Foreskin keratinocyte (primary cell): ENCODE measurements at places on chromosomes 7 and 10. TPM values are rescaled to one million over a fixed set of nuclear protein-coding genes. Genes with fewer than 3 reads are reported as not detected.

Gene CACNB2
- polyA plus RNA-seq = not detected in 2 replicates

Gene ZNF485
- 1.8 and 2.5 TPM in 2 replicates for polyA plus RNA-seq

Gene PIP
- polyA plus RNA-seq = not detected in 2 replicates

Gene SLC13A1
- not detected in 2 replicates for polyA plus RNA-seq

Gene VSTM2A
- not detected in 2 replicates for polyA plus RNA-seq

Gene SH2D4B
- 0.02 TPM in 1 of 2 replicates, not detected in the other for polyA plus RNA-seq

Gene GRID2IP
- 0.12 TPM in 1 of 2 replicates, not detected in the other for polyA plus RNA-seq

Gene CYP3A4
- polyA plus RNA-seq = not detected in 2 replicates

GRCh38 chr7:98282703-98283102 is 1.2 kb downstream of the BRI3 start:
- no peak for DNase-seq

DNA sequence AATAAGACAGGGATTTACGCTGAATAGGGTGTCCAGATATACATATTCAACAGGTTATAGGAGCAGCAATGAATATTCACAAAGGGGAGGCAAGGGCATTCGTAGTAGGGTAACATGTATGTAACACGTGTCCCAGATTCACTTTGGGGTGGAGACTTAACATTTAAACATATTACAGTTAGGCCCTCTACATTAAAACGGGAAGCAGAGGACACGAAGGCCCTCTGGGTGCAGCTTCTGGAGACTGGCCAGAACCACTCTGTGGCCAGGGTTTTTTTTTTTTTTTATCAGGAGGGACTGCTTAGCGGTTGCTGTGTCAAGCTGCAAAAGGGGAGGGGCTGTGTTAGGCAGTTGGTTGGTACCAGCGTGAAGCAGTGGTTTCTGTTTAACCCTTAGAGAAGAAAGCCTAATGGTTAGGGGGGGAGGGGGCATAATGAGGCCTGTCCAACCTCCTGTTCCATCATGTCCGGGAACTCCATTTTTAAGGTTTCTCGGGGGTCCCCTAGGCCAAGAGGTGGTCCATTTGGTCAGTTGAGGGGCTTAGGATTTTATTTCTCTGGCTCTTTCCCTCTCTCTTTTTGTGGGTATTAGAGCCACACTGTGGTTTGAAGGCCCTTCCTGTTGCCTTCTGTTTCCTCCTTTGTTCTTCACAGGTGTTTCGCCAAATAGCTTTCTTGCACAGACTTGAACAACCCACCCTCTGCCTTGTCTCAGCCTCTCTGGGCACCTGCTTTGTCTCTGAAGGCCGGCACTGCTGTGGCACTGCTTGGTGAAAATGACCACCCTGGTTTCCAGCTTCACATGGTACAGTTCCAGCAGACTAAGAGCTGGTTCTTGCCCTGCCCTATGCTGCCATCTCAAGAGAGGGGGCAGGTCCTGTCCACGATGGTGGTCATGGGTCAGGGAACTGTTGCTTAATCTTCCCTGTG is 26.4 kb downstream of the PRF1 start:
- peak; percentile 76 for DNase-seq

GRCh38 chr7:116588225-116588624 is 63.4 kb downstream of the CAV1 start:
- DNase-seq = no peak

GRCh38 chr10:88116481-88116880 is 253.1 kb downstream of the PTEN start:
- peak; percentile 56 for DNase-seq

DNA sequence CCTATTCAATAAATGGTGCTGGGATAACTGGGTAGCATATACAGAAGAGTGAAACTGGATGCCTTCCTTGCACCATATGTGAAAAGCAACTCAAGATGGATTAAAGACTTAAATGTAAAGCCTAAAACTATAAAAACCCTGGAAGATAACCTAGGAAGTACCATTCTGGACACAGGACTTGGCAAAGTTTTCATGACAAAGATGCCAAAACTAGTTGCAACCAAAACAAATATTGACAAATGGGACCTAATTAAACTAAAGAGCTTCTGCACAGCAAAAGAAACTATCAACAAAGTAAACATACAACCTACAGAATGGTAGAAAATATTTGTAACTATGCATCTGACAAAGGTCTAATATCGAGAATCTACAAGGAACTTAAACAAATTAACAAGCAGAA is 129.1 kb upstream of the CTBP2 start:
- DNase-seq = no peak

DNA sequence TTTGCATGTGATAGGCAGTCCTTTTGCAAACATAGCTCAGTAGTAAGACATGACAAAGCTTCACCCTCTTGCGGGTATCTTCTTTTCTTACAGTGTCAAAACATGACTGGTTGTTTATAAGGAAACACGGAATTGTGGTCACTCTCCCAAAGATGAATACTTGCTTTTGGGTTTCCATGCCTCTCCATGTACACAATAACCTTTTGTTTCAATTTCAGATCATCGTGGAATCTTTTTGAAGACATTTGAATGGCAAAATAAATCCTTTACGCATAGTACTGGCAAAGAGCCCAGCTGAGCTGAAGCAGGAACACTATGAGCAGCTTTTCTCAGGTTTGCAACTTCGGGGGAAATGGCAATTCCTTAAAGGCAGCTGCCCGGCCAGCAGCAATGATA is 156.8 kb upstream of the FRMD4A start:
- peak; percentile 60 for DNase-seq

DNA sequence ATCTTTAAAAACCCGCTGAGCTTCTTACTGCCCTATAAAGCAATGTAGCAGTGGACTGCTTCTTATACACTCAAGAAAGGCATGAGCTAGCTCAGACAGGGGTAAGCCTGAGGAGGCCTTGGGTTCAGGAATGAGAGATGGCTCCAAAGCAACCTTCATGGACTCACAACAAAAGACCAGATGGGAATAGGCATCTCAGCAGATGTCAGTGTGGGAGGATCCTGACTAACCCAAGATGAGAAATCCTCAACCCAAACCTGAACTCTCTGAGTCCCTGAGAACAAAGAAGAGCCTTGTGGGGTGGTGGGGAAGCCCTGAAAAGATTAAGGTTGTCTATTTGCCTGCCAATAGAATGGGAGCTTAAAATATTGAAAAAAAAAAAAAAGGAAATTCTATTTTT is 807.4 kb downstream of the KCNMA1 start:
- no peak for DNase-seq

DNA sequence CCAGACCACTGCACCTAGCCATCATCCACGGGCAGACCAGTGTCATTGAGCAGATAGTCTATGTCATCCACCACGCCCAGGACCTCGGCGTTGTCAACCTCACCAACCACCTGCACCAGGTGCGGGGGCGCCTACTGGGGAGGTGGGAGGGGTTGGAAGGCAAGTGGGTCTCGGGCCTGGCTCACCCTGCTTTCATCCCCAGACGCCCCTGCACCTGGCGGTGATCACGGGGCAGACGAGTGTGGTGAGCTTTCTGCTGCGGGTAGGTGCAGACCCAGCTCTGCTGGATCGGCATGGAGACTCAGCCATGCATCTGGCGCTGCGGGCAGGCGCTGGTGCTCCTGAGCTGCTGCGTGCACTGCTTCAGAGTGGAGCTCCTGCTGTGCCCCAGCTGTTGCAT is 4.6 kb downstream of the NFKB2 start:
- DNase-seq = no peak

DNA sequence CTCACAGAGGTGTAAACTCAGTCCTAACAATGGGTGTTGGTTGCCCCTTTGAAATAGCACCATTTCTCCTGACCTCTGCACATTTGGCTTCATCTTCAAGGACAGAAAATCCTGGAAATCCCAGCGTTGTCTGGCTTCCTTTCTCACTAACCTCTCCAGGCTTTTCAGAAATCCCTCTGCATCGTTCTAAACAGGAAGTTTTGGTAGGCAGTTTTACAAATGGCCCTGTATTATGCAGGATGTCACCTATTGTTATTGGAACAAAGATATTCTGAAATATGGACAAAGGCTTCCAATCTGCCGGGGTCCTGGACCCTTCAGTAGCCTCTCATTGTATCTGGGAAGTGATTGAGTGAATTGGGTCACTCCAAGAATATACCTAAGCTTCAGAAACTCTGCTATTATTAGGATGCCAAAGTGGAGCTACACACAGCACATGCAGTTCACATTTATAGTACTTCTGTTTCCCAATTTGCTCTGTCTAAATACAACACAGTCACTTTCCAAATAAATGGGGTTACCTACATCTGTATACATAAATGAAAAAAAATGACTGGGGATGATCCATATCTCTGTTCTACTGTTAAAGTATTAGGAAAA is 134.8 kb upstream of the KLF6 start:
- DNase-seq = no peak

DNA sequence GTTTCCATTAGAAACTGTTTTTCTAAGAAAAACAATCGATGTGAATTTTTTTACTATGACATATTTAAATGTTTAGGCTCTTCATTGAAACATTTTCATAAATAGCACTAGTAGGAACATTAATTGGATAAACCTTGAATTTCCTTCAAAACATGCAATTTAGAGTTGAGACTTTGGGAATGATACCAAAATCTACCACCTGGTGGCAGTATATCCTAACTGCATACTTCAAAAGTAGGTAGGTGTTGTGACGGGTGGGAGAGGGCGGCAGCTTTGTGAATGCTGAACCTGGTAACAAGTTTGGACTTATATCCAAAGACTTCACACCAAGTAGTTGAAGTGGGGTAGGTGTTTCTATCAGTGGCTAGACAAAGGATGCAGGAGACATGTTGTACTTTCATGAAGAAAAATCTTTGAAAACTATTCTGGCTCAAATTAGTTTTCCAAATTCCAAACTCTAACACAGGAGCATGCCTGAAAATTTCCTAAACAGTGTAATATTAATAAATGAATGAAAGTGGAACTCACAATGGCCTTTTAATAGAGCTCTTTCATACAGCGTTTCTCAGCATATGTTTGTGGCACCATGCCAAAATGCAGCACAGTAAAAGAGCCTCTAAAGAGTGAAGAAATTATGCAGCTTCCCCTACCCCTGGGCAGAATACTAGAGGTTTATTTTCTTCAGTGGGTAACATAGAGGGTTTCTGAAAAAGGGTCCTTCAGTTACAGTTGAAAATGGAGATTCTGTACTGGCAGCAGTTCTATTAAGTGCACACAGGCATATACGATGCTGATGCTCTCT is 201.0 kb upstream of the TPK1 start:
- peak; percentile 19 for DNase-seq

- DNase-seq = no peak
Observed at GRCh38 chr7:116468534-116468933, 31.0 kb upstream of the CAV2 start.

- no peak for DNase-seq
Observed at GRCh38 chr10:124520558-124521428, 59.2 kb downstream of the LHPP start.

GRCh38 chr10:74909670-74910069 is 83.3 kb downstream of the KAT6B start:
- DNase-seq = peak; percentile 32

GRCh38 chr7:36684954-36685353 is 39.3 kb downstream of the AOAH start:
- DNase-seq = no peak

DNA sequence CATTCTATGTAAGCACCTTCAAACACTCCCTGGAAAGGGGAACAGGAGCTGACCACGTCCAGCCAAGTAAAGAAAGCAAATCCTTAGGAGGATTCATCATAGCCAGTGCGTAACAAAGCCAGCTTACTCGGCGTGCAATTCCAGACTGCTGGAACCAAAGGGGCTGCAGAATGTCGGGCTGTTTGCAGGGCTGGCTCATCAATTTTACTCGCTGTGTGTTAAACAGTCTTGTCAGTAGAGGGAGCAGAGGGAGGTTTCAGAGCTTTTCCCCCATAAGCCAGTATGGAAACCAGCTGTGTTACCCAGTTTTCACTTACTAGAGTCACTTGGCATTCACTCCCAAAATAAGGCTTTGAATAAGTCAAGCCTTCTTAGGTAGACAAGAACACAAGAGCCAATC is 127.1 kb downstream of the KMT2E start:
- no peak for DNase-seq

- DNase-seq = peak; percentile 97
Observed at GRCh38 chr7:83684928-83685327, 36.0 kb upstream of the SEMA3E start.

GRCh38 chr10:30494558-30494957 is 60.6 kb downstream of the MAP3K8 start:
- no peak for DNase-seq

DNA sequence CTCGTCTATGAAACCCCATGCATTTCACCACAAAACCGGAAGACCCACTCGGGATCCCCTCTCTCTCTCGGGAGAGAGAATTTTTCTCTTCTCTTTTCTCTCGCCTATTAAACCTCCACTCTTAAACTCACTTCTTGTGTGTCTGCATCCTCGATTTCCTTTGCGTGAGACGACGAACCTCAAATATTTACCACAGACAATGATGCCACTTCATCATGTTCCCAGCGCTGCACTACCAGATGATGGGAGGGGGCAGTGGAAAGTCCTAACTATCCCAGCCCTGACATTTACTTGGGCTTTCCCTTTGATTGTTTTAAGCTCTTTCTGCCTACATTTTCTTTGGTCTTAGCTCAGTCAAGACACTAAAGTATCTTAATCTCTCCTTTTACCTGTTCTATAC is 906.7 kb downstream of the GRID1 start:
- no peak for DNase-seq

- DNase-seq = no peak
Observed at GRCh38 chr7:138661069-138661635, 40.0 kb downstream of the SVOPL start.

- no peak for DNase-seq
Observed at GRCh38 chr7:149720372-149721083, 52.9 kb downstream of the ZNF467 start.

DNA sequence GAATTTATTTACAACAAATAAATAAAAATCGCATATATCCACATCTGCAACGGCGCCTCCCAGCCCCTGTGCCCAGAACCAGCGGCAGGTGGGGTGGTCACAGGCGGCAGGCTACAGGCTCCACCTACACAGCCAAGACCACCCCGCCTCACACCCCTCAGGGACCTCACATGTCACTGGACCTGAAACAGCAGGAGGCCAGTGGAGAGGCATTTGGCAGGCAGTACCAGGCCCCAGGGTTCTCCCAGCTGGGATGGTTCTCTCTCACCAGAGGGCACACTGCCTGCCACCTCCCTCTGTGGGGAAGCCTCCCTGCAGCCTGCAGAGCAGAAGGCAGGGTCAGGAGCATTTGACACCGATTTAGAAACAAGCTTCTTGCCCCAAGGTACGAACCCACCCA is 81.5 kb downstream of the MAD1L1 start:
- DNase-seq = no peak

GRCh38 chr10:113572520-113573290 is 19.9 kb downstream of the HABP2 start:
- DNase-seq = no peak

- peak; percentile 73 for DNase-seq
Observed at GRCh38 chr10:22340329-22341189, 4.7 kb upstream of the SPAG6 start.

DNA sequence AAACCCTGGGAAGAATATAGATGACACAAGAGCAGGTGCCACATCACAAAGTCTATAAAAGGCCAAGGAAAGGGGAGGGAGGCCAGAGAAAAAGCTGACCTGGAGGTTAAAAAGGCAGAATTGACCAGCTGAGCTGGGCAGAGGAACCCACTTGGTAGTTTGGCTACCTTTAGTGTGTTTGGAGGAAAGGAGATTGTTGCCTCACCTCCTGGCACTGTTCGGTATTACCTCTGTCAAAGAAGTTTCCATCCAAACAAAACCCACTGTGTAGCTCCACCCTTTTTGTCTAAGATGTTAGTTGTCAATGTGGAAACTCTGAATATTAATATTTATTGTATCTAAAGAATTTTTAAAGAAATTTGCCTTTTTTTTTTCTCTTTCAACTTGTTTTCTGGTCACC is 23.4 kb downstream of the ENTPD7 start:
- DNase-seq = no peak
